Anterior cingulate cortex (tissue), 58 donors: ENCODE measurements at places on chromosomes 1 and 21.

DNA sequence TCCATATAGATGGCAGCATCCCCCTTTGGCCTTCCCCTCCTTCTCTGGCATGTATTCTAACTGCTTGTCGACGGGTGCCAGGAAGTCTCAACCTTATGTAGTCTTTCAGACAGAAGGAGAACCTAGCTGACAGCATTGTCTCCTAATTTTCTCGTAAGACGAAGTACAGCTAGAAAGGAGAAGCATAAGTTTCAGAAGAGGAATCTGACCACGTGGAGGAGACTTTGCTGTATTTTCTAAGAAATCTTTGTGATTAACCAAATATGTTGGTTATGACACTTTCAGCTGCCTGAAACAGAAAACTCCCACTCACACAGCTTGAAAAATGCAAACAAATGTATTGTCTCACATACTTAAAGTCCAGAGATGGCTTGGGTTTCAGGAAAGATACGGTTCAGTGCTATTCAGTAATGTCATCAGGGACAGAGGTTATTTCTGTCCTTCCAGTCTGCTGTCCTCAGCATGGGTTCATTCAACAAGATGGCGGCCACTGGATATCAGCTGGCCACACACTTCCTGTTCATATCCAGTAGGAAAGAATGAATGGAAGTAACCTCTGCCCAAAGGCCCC, 109.5 kb upstream of the ZNF648 start:
- no peak for DNase-seq

DNA sequence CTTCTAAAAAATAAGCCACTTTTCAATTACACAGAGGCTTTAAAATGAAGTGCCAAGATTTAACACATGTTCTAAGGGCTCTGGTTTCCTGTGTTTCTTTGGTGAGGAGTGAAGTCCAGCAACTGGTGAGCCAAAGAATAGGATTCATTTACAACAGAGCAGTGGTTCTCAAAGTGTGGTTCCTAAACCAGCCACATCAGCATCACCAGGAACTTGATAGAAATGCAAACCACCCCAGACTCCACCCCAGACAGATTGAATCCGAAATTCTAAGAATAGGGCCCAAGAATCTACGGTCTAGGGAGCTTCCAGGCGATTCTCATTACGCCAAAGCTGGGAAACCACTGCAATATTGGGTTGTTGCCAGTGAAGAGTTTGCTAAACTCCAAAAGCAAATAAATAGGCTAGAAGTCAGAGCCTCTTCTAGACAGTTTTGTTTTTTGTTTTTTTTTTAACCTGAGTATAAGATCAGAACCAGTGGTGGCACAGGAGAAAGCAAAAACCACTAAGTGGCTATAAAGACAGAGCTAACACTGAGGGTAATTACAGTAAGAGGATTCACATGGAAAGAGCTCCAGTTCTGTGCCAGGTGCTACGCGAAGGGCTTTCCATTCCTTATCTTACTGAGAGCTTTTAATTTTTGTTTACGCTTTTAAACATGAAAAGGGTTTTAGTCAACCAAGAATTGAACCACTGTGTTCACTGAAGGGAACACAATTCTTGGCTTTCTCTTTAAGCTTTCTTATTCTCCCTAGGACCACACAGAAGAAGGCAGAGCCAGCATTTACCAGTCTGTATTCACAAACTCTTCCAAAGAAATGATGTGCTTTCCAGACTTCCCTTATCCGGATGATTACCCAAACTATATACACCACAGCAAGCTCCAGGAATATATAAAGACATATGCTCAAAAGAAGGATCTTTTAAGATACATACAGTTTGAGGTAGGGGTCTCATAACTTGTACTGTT, 42.4 kb upstream of the FMO2 start:
- no peak for DNase-seq

GRCh38 chr21:44394733-44395132, 41.3 kb downstream of the TRPM2 start:
- DNase-seq, result no peak

DNA sequence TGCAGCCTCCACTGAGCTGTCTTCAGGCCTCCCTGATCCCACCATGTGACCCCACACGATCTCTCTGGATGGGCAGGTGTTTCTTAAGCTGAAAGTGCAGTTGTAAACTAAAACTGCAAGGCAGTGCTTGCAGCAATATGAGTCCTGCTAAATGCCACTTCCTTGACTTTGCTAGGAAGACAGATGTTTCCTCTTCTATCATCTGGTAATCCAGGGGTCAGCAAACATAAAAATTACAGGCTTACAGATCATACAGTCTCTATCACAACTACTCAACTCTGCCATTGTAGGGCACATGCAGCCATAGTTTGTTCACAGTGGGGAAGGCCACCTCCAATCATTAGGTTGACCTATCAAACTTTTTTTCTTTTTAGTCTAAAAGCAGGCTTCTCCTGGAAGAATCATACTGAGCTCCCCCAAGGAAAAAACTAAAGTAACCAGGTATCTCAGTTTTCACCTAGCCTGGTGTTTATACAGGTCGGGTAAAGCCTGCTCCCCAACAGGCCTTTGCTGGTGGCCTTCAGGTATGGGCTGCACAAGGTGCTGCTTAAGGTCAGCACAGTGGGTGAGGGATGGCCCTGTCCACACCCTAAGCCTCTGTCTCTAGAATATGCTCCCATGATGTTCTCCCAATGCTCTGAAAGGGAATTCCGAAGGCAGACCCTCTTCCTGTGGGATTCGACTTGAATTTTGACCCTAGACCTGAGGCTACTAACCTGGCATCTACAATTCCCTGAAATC, 10.8 kb downstream of the ABCA4 start:
- DNase-seq, result no peak

DNA sequence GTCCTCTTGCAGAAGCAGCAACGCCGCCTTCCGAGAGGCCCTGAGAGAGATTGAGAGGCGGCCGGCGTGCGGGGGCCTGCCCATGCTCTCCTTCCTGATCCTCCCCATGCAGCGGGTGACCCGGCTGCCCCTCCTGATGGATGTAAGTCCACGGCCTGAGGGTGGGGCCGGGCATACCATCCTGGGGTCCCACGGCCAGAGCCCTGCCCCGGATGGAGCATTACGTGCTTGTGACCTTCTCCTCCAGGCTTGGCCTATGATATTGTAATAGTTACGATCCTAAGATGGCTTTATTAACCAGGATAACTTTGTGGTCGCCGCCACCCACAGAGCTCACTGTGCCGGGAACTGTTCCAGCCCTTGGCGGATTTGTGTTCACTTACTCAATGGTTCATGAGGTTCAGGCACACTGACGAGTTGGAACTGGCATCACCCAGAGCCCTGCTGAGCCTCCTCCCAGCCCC, 18.9 kb downstream of the ARHGEF16 start:
- no peak for DNase-seq

- no peak for DNase-seq
Measured at GRCh38 chr1:205993068-205993467, 10.1 kb downstream of the RAB7B start.

DNA sequence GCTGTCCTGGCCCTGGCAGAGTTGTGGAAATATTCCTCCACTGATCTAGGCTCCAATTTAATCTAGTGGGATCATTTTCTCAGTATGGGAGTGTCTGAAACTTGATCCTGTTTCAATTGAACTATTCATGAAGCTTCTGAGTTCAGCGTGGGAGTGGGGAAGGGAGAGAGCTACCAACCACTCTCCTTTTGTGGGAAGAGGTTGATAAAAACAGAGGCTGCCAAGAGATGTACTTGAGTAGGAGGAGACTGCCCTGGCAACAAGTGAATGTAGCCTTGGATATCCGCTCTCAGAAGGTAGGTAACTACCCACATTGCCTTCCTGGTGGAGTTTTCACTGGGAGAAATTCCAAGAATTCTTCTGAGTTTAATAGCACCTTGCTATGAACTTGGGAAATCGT, at the start of gene CTXND2:
CTXND2 (plus strand) TSS at position 119 of the 400 bp plus-strand sequence. CDS start 25,179 bp downstream, outside the sequence.
- DNase-seq, result no peak

- no peak for DNase-seq
Measured at GRCh38 chr1:225845571-225846259, 35.8 kb downstream of the EPHX1 start.

GRCh38 chr1:247104965-247105364, 809 bp upstream of the ZNF669 start:
- no peak for DNase-seq

GRCh38 chr1:12076425-12077005, 13.4 kb downstream of the TNFRSF8 start:
- DNase-seq, result no peak

DNA sequence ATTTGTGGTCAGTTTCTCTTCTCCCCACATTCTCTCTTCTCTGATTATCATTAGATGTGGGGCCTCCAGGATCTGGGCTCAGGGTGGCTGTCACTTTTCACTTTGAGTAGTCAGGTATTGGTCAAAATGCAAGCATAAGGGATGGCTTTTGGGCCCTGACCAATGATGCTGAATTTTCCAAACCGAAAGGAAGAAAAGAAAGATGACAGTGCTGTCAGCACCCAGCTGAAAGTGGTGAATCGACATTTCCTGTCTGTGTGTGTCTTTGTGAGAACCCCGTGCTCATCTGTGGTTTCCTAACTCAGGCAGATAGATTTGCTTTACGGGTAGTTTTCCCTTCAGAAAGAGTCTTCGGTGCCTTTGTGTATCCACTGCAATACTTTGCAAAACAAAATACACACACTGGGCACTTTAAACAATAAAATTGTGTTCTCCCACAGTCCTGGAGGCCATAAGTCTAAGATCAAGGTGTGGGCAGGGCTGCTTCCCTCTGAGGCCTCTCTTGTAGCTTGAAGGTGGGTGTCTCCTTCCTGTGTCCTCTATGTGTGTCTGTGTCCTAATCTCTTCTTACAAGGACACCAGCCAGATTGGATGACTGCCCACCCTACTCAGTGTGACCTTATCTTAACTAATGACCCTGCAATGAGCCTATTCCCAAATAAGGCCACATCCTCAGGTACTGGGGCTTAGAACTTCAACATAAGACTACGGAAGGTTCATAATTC, 274.8 kb upstream of the AJAP1 start:
- DNase-seq, result no peak

DNA sequence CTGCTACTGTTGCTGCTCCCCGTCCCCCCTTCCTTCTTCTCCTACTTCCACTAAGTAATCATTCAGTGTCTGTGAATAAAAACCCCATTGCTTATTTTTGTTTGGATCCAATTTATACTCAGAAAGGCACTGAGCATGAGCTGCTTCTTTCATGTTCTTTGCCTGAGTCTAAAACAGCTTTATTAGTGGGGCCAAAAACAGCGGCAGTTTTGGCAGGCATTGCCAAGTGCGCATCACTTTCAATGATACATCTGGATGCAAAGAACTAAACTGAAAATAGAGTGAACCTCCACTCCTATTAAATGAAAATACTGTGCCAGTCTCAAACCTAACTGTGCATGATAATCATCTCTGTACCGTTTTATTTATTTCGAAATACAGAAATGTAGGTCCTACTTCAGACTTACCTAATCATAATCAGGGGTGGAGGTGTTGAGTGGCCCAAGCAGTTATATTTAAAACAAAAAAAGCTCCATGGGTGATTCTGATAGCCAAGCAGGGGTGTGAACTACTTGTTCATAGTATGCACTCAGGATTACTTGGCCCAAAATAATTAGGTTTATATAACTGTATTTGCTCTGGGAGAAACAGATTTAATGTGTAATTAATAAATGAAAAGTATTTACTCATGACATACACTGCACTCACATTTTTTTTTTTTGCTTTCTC, 48.4 kb downstream of the NEK7 start:
- DNase-seq, result no peak

- DNase-seq, result no peak
Measured at GRCh38 chr1:41073971-41074370, 52.4 kb upstream of the SLFNL1 start.

- DNase-seq, result no peak
Measured at GRCh38 chr1:180542113-180542837, 16.5 kb upstream of the OVAAL start.
